ENCODE measurements at places on chromosomes 13 and 19.
A peak's percentile ranks its signal among the peaks of the same experiment; 100 is the strongest.

GRCh38 chr13:100128373-100128772 is 39.5 kb downstream of the PCCA start:
- DNase-seq = no peak

- no peak for DNase-seq
These were observed 141.2 kb downstream of the SPRY2 start for GRCh38 chr13:80199585-80200292.

GRCh38 chr19:51627491-51628138 is 2.6 kb downstream of the SIGLEC5 start:
- no peak for DNase-seq

GRCh38 chr13:98420554-98421175 is 156.2 kb downstream of the STK24 start:
- DNase-seq = no peak

- DNase-seq = no peak
These were observed 5.8 kb upstream of the USE1 start for GRCh38 chr19:17209126-17210036.

DNA sequence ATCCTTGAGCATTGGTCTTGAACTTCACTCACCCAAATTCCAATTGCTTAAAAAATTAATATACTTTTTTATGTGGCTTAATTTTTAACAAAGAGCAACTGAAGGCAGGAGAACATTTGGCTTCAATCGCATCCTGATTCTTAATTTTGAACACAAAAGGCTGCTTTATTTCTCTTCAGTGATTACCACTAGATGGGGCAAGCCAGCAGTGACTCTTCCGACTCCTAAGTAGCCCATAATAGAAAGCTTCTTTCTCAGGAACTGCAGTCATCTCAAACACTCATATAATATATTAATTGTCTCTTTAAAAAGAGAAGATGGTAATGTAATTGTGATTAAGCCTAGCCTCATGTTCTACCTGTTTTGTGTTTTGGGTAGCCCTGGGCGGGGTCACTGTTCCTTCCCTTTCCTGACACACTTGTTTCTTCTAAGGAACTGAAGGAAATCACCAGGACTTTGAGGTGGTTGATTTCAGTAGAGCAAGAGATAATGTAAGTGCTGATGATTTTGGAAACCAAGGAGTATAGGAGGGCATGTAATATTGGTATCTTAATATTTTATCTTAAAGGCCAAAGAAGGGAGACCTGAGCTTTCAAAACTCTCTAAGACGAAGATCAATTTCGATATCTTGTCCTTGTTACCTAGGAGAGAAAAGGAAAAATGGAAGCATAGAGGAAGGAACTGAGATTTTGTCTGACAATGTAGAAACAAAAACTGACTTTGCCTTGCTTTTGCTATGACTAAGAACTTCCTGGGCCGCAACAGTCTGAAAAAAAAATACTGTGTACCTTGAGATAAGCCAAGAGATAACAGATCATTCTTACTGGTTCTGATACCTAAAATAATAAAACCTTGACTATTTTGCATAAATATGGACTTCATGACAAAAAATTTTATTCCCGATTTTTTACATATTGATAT is 73.1 kb downstream of the TNFSF13B start:
- DNase-seq = no peak

DNA sequence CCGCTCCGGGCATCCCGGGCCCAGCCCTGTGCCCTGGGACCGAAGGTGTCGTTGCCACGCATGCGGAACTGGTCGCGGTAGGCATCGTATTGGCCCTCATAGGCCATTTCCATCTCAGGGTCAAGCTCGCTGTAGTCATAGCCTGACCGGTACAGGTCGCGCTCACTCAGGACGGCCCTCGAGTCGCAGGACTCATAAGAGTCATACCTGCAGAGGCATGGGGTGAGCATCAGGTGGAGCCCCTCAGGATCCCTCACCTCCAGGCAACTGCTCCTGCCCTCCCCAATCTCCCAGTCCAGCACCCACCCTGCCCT is 17.4 kb downstream of the AKAP8L start:
- DNase-seq = no peak

GRCh38 chr13:99614465-99614885 is 113.2 kb downstream of the TM9SF2 start:
- DNase-seq = peak; percentile 12

- DNase-seq = no peak
These were observed 113.3 kb upstream of the KL start for GRCh38 chr13:32902874-32903273.

DNA sequence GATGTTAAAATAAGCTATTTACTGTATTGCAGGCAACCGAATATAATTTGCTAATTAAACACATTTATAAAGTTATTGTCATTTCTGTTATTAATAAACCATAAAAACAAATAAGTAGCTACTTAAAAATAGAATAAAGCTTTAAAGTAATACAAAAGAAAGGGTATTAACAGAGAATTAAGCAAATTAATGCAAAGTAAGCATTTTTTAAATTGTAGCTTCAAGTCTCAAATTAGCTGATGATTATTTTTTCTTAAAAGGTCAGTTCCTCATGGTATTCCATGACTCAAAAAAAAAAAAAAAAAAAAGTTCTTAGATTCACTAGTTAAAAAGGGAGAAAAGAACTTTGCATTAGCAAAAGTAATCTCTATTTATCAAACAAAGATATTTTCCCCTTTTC is 292.5 kb downstream of the SLITRK1 start:
- DNase-seq = no peak

- DNase-seq = no peak
These were observed 70.9 kb downstream of the KL start for GRCh38 chr13:33087091-33087490.

GRCh38 chr13:45851171-45851921 is at the start of gene SIAH3:
Gene SIAH3 (minus strand): TSS chr13:45851753. CDS start chr13:45851629, 124 bp downstream.
- DNase-seq = no peak

DNA sequence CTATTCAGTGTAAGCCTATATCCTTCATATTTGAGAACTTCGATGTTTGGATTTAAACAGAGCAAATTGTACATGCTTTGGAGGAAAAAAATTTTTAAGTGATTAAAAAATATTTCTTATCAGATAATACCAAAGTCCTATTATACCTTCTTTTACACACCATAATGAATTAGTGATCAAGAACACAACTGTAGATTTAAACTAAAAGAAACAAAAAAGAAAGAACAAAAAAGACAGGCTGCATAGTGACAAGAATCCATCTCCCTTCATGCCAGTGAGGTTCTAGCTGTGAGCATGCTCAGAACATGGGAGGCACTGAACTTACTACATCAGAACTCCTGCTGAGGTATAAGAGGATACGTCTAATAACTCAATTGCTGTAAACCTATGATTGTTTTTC is at the start of gene RXFP2:
TSS of gene RXFP2 (plus strand) at position 301 of the 400 bp plus-strand sequence. CDS start at position 388, 87 bp downstream.
- no peak for DNase-seq

DNA sequence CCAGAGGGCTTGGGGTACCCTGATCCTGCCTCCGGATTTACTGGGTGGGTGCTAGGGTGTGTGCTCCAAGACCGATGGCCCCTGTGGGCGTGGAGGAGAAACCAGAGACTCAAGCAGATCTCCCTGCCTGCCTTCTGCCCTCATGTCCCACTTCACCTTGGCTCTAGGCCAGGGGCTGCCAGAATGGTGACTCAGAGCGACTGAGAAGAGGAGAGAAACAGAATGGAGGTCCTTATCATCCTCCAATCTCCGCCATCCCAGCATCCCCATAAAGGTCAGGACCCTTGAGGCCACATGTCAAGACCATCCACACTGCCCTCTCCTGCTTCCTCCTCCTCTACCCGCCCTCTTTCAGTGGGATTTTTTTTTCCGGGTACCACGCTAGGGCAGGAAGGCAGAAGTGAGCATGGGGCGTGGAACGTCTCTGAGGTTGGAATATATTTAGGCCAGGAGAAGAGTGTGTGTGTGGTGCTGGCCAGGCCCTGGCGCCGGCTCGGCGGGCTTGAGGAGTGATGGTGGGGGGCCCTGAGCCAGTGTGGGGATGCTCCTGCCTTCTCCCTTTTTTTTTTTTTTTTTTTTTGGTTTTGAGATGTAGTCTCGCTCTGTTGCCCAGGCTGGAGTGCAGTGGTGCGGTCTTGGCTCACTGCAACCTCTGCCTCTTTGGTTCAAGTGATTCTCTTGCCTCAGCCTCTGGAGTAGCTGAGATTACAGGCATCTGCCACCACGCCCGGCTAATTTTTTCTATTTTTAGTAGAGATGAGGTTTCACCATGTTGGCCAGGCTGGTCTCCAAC is 22.3 kb downstream of the IER2 start:
- DNase-seq = no peak

DNA sequence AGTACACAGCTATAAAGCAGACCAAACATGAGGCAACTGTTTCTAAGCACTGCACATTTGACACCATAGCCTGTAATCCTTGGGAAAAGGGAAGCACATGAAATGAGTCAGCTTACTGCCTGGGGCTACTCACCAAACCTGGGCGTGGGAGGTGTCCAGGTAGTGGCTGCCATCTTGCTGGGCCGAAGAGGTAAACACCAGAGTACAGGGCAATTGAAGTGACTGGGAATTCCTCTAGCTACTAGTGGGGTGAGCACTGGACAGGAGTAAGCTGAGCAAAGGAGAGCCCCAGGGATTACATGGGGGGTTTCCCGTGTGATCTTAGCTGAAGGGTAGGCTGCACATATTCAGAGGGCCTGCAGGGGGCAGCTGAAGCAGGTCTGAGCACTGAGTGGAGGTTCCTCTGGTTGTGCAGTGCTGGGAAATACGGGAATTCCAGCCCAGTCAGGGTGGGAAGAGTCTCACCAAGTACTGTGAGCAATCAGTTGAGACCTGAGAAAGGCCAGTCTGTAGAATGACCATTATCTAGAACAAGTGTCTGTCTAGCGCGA is 140.5 kb downstream of the SLC7A1 start:
- no peak for DNase-seq

DNA sequence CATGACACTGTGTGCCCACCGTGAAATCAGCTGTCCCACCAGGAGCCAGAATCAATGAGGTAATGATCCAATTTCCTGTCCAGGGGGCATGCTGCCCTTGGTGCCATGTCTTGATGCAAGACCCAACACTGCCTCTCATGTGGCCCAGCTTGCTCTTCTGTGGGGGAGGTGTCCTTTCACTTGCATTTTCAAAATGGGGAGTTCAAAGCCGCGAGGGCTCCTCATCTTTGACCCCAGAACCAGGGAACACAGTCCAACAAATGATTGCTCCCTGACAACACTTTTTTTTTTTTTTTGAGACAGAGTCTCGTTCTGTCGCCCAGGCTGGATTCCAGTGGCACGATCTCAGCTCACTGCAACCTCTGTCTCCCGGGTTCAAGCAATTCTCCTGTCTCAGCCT is 64.1 kb downstream of the FGF9 start:
- no peak for DNase-seq
